ENCODE measurements at places on chromosomes 7 and 10.

- no peak for DNase-seq
These were observed 405.0 kb downstream of the DNAJB9 start for GRCh38 chr7:108974641-108975040.

DNA sequence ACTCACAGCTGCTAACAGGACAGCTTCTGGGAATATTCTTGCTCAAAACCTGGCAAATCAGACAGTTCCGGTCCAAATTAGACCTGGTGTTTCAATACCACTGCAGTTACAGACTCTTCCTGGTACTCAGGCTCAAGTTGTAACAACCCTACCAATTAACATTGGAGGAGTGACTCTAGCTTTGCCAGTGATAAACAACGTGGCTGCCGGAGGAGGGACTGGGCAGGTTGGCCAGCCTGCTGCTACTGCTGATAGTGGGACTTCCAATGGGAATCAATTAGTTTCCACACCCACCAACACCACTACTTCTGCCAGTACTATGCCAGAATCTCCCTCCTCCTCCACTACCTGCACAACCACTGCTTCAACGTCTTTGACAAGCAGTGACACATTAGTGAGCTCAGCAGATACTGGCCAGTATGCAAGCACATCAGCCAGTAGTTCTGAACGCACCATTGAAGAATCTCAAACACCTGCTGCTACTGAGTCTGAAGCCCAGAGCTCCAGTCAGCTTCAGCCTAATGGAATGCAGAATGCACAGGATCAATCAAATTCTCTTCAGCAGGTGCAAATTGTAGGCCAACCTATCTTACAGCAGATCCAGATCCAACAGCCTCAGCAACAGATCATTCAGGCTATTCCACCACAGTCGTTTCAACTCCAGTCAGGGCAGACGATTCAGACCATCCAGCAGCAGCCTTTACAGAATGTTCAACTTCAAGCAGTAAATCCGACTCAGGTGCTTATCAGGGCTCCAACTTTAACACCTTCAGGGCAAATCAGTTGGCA lies 2.1 kb downstream of the SP4 start:
- no peak for DNase-seq

DNA sequence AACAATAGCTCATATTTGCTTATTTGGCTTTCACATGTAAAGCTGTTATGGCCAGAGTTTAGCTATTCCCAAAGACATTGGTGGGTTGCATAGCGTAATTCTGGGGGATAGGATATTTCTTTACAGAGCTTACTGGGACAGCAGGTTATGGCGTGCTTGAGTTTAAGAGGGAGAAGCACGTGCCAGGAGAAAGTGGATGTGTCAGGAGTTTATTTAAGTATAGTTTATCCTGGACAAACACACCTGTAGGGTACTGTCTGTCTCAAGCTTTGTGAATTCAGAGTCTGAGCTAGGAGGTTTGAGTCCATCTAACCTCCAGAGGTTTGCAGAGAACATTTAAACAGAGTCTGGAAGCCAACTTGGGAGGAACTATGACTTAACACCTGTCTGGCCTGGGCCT lies 21.3 kb downstream of the GBF1 start:
- no peak for DNase-seq

DNA sequence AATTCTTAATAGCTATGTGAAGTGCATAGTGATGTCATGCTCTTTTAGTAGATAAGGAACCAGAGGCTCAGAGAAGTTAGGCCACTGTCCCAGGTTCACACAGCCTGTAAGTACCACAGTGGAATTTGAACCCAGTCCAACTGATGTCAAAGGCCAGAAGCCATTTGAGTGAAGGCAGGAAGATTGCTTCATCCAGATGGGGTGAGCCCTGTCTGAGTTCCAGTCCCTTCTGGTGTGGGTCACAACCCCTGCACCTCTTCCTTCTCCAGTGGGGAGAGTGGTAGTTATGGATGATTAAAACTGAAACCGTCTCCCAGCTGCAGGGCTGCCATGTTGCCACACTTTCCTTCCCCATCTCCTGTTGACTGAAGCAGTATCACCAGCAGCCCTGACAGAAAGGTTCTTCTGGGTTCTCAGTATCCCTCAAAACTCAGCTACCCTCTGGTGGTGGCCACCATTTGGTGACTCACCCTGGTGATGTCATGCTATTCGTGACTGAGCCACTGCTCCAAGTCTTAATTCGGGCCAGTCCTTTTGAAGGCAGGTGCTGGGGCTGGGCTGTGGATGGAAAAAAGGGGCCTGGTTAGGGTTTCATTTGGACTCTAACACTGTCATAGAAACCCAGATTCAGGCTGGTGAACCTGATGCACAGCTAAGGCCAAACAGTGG lies 1.5 kb upstream of the C10orf95 start:
- DNase-seq = no peak
